ENCODE measurements at places on chromosomes 4 and X. TPM values are rescaled to one million over a fixed set of nuclear protein-coding genes. Genes with fewer than 3 reads are reported as not detected.
A peak's percentile ranks its signal among the peaks of the same experiment; 100 is the strongest.

DCK gene
- total RNA-seq, result 12.8 TPM

DNA sequence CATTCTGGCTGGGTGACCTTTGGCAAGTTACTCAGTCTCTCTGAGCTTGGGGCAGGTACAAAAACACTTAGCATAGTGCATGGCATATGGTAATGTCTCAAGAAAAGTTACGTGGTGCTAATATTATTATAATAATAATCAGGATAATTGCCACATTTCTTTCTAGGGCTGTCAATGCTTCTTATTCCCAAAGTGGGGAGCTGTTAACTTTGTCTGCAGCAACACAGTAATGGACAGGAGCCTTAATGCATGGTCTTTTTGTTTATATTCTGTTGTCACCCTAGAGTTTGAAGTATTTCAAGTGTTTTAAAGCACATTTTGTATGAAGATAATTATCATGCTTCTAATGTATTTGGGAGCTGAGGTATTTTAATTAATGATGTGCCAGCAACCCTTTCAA is 121.8 kb downstream of the FHIP1A start:
- no peaks in the 10 kb centered on the region for H3K27me3 ChIP-seq
- DNase-seq, result no peak
- no peak overlapping the region for H3K4me3 ChIP-seq
- no peaks in the 10 kb centered on the region for H3K4me1 ChIP-seq
- H3K27ac ChIP-seq, result no peak overlapping the region
- H3K36me3 ChIP-seq, result no peaks in the 10 kb centered on the region

DNA sequence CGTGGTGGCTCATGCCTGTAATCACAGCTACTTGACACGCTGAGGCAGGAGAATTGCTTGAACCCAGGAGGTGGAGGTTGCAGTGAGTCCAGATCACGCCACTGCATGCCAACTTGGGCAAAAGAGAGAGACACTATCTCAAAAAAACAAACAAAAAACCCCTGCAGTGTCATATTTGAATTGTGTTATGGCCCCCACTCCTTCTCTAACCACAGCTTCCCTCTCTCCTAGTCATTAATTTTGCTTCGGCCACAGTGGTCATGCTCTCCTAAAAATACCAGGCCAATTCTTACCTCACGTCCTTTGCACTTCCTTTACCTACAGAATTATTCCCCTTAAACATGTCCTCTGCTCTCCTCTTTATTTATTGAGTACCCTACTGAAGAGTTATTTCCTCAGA is 206.1 kb downstream of the PPP3CA start:
- no peaks in the 10 kb centered on the region for H3K27me3 ChIP-seq
- no peak for DNase-seq

DNA sequence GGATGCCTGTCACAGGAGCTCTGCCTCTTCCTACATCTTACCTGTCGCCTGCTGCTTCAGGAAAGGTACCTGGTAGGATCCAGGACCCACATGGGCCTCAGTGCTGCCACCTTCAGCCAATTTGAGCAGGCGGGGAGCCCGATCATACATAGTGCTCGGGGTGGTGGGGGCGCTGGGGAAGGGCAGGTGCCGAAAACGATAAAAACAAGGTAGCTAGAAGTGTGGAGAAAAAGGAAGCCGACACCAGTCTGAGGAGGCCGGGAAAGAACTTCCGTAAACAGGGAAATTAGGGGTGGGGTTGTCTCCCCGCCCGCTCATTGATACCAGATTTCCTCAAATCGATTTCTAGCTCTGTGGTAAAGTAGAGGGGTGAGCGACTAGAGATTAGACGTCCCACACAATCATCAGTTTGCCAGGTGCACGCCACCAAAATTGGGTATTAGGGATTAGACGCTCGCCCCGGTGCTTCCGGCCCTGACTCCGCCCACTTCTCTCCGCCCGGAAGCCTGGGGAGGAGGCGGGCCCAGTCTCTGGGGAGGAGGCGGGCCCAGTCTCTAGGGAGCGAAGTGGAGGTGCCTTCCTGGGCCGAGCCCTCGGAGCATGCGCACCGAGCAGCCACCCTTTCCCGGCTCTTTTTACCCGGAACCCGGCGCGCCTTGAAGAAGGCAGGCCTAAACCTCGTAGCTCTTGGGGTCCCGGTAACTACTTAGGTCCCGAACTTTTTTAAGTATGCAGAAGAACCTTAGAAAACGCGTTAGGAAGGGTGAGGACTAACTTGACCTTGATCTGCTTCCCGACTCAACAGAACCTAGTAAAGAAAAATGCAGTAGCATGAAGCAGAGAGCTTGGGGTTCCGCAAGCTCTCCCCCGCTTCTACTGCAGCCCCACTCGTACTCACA is at the start of gene STPG2:
STPG2 (minus strand) TSS at position 476 of the 899 bp plus-strand sequence.
- H3K4me3 ChIP-seq, result peak within 1 kb of the TSS; percentile 88
- peak; percentile 90 for DNase-seq
- H3K4me1 ChIP-seq, result peaks cover 17% of the 10 kb centered on the region
- H3K27ac ChIP-seq, result peak within 1 kb of the TSS; percentile 75
- H3K27me3 ChIP-seq, result no peaks in the 10 kb centered on the region
